Upper lobe of left lung (tissue), 6 donors: ENCODE measurements at places on chromosomes 11 and 22. TPM values are rescaled to one million over a fixed set of nuclear protein-coding genes. Genes with fewer than 3 reads are reported as not detected.

DNA sequence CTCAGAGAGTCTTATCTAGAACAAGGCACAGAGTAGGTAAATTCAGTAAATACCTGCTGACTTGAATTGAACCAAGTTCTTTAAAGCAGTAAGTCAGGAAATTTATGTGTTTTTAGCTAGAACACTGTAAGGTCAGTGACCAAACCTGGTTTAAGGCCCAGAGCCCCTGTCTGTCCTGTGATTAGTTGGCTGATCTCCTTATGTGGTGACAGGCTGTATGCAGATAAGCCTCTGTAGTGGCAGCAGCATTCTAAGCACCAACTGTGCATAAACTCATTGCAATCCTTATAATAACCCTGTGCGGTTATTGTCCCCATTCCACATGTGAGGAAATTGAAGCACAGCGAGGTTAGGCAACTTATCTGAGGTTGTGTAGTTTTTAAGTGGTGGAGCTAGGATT is 40.5 kb downstream of the FBXO7 start:
- no peak overlapping the region for H3K27ac ChIP-seq
- H3K4me3 ChIP-seq, result no peak overlapping the region
- no peaks in the 10 kb centered on the region for H3K4me1 ChIP-seq
- no peak for DNase-seq

COA4 gene
- 27.2 TPM for total RNA-seq

DNA sequence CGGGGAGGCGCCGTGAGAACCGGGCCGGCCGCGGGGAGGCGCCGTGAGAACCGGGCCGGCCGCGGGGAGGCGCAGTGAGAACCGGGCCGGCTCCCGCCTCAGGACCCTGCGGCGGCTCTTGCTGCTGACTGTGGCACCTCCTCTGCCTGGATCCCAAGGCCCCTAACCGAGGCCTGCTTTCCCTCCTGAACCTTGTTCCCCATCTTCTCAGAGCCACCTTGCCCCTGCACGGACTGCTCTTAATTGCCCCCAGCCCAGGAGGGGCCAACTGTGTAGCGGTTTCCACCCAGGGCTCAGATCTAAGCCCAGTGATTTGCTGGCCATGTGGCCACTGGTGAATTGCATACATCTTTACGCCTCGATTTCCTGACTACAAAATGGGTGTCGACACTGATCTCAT is 112.2 kb upstream of the B3GAT1 start:
- H3K4me3 ChIP-seq, result no peak overlapping the region
- no peaks in the 10 kb centered on the region for H3K27me3 ChIP-seq
- peak; percentile 4 for DNase-seq
- H3K27ac ChIP-seq, result no peak overlapping the region
- H3K36me3 ChIP-seq, result no peaks in the 10 kb centered on the region
- H3K4me1 ChIP-seq, result no peaks in the 10 kb centered on the region

MS4A15 gene
- 227 TPM for total RNA-seq

- no peaks in the 10 kb centered on the region for H3K27me3 ChIP-seq
- DNase-seq, result no peak
- no peaks in the 10 kb centered on the region for H3K36me3 ChIP-seq
- H3K4me1 ChIP-seq, result no peaks in the 10 kb centered on the region
Observed at GRCh38 chr11:71172680-71173079, 79.7 kb downstream of the SHANK2 start.

GRCh38 chr22:42310291-42311015 is 40.0 kb upstream of the TCF20 start:
- no peaks in the 10 kb centered on the region for H3K36me3 ChIP-seq
- peak; percentile 46 for DNase-seq
- H3K27ac ChIP-seq, result no peak overlapping the region

DNA sequence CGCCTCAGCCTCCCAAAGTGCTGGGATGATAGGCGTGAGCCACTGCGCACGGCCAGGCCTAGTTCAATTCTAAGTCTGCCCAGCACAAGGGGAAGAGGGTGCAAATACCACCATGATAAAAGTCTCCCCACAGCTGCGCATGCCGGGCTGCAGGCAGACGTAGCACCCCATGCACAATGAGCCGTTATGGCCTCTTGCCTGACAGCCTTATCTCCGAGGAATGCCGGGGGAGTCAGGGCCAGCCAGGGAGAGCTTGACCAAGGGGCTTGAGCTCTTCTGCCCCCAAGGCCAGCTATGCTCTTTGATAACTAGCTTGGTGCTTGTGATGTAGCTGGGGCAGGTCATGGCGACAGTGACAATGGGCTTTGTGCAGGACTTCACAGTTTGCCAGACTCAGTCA is 13.7 kb upstream of the SCUBE1 start:
- no peaks in the 10 kb centered on the region for H3K27me3 ChIP-seq
- no peak for DNase-seq
- H3K4me3 ChIP-seq, result no peak overlapping the region

GRCh38 chr22:17501679-17502285 is 61.5 kb upstream of the SLC25A18 start:
- H3K4me3 ChIP-seq, result no peak overlapping the region
- no peaks in the 10 kb centered on the region for H3K4me1 ChIP-seq
- no peaks in the 10 kb centered on the region for H3K27me3 ChIP-seq
- H3K27ac ChIP-seq, result no peak overlapping the region
- no peak for DNase-seq

GRCh38 chr22:45341498-45341897 is 31.8 kb downstream of the FAM118A start:
- no peaks in the 10 kb centered on the region for H3K27me3 ChIP-seq
- H3K27ac ChIP-seq, result no peak overlapping the region
- peaks cover 11% of the 10 kb centered on the region for H3K4me1 ChIP-seq

- no peak overlapping the region for H3K27ac ChIP-seq
- H3K36me3 ChIP-seq, result peaks cover 6% of the 10 kb centered on the region
- H3K4me3 ChIP-seq, result no peak overlapping the region
- peaks cover 19% of the 10 kb centered on the region for H3K4me1 ChIP-seq
- H3K27me3 ChIP-seq, result no peaks in the 10 kb centered on the region
Observed at GRCh38 chr11:45926536-45927331, 4.3 kb downstream of the LARGE2 start.

CTSD gene
- 2,463 TPM for total RNA-seq

DNA sequence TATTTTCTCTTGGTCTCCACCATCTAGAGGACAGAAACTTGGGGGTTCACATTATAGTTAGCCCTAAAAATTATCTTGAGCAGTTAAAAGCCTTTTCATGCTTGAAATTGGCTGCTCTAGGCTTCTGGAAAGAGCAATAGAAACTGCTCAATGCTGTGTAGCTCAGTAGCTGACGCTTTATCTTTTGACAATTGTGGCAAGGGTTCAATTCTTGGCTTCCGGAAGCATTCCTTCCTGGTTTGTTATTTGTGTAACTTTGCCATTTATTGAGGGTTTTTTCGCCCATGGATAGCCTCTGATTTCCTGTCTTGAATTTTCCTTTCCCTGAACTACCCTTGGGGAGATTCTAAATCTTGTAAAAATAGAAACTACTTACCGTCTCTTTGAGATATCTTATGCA is 10.3 kb upstream of the OR56A1 start:
- DNase-seq, result no peak
- no peak overlapping the region for H3K4me3 ChIP-seq
- no peaks in the 10 kb centered on the region for H3K36me3 ChIP-seq
- no peaks in the 10 kb centered on the region for H3K4me1 ChIP-seq
- H3K27ac ChIP-seq, result no peak overlapping the region

CDC45 gene
- total RNA-seq, result 0.44 TPM

- no peak overlapping the region for H3K27ac ChIP-seq
- H3K4me1 ChIP-seq, result no peaks in the 10 kb centered on the region
- H3K36me3 ChIP-seq, result no peaks in the 10 kb centered on the region
Observed at GRCh38 chr11:117484156-117484555, 156.5 kb downstream of the CEP164 start.
